ENCODE measurements at places on chromosomes 2 and 18. TPM values are rescaled to one million over a fixed set of nuclear protein-coding genes. Genes with fewer than 3 reads are reported as not detected.

The MATN3 gene
- 12.3 TPM for total RNA-seq

The C2orf42 gene
- total RNA-seq, result 7.7 TPM

The ACVR1C gene
- not detected for total RNA-seq

The SPR gene
- 147 TPM for total RNA-seq

The ERBB4 gene
- not detected for total RNA-seq

The NMS gene
- total RNA-seq, result not detected

The PLEKHM3 gene
- 3.3 TPM for total RNA-seq

The PCARE gene
- not detected for total RNA-seq

The CIAO1 gene
- total RNA-seq, result 79.3 TPM

The APLF gene
- 0.64 TPM for total RNA-seq

The GRHL1 gene
- total RNA-seq, result 0.79 TPM

The CELF4 gene
- total RNA-seq, result not detected

The TANC1 gene
- total RNA-seq, result 7.3 TPM

The VIL1 gene
- total RNA-seq, result 0.41 TPM

The TFPI gene
- total RNA-seq, result 56.0 TPM

The TMEM200C gene
- total RNA-seq, result not detected

The ZC3H8 gene
- 16.8 TPM for total RNA-seq

The EGR4 gene
- total RNA-seq, result 0.28 TPM

The LOXHD1 gene
- not detected for total RNA-seq

The TNP1 gene
- total RNA-seq, result not detected
